Mucosa of gallbladder (tissue), 1 donor: ENCODE measurements at places on chromosomes 2 and 18. TPM values are rescaled to one million over a fixed set of nuclear protein-coding genes. Genes with fewer than 3 reads are reported as not detected.

GRCh38 chr2:207746131-207746530 is 23.6 kb downstream of the FZD5 start:
- DNase-seq, result no peak

GRCh38 chr2:223300326-223300725 is 248.3 kb downstream of the KCNE4 start:
- DNase-seq, result no peak

The FOXI3 gene
- not detected for total RNA-seq

DNA sequence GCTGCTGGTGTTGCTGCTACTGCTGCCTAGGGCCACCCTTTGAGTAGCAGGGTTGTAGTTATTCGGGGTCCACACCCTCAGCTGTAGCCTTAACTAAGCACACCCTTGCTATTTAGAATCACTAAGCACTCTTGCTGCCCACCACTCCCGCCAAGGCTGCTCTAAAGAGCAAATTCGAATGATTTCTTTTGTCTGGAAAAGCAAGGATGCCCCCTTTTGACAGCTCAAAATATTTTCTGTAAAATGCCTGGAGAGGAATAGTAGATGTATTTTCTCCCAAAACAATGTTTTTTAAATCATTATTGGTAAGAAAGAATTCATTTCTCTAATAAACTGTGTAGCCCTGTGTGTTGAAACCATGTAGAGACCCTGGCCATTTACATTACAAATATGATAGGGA is 80.8 kb upstream of the PAPOLG start:
- no peak for DNase-seq

The EPHA4 gene
- total RNA-seq, result 9.0 TPM

The AKAIN1 gene
- total RNA-seq, result not detected

- no peak for DNase-seq
Observed at GRCh38 chr2:96267159-96267971, 1.3 kb downstream of the CIAO1 start.

GRCh38 chr2:203500297-203500696 is 34.8 kb downstream of the RAPH1 start:
- no peak for DNase-seq

GRCh38 chr2:28645553-28645952 is 106.1 kb upstream of the PPP1CB start:
- DNase-seq, result no peak
